ENCODE measurements at places on chromosomes 7 and 10.

DNA sequence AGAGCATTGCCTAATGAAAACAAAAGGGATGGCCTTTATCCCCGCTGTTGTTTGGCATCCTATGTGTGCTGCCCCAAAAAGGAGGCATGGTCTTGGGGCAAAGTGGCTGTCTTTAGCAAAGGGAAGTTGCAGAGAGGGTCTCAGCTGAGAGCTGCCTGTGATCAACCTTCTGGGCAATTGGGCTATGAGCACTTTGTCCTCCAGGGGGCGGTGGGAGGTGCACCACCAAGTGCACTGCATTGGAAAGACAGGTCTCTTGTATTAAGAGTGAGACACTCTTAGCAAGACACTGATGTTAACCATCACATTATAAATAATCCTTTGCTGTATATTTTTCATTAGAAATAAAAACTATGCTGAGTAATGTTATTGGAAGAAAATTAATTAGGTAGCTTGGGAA is 314.8 kb downstream of the POM121L12 start:
- DNase-seq: no peak

DNA sequence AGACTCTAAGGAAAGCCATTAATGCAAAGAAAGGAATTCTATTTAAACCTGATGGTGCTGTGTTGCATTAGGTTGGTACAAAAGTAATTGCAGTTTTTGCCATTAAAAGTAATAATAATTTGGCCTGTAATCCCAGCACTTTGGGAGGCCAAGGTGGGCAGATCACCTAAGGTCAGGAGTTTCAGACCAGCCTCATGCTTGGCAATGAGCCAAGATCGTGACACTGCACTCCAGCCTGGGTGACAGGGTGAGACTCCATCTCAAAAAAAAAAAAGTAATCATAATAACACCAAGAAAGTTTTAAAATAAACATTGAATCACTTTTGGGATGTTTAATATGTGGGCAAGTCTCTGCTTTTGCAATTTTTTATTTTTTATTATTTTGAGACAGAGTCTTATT is 107.3 kb upstream of the FRMD4A start:
- no peak for DNase-seq

- no peak for DNase-seq
Measured at GRCh38 chr10:69636626-69637605, 6.9 kb downstream of the FAM241B start.

- DNase-seq: no peak
Measured at GRCh38 chr10:5449227-5449626, 36.9 kb downstream of the NET1 start.

- no peak for DNase-seq
Measured at GRCh38 chr10:26432938-26433337, 5.2 kb upstream of the APBB1IP start.

All from fibroblast of the conjunctiva (primary cell).